CD4-positive, alpha-beta memory T cell (primary cell): ENCODE measurements at places on chromosomes 16 and 17.

DNA sequence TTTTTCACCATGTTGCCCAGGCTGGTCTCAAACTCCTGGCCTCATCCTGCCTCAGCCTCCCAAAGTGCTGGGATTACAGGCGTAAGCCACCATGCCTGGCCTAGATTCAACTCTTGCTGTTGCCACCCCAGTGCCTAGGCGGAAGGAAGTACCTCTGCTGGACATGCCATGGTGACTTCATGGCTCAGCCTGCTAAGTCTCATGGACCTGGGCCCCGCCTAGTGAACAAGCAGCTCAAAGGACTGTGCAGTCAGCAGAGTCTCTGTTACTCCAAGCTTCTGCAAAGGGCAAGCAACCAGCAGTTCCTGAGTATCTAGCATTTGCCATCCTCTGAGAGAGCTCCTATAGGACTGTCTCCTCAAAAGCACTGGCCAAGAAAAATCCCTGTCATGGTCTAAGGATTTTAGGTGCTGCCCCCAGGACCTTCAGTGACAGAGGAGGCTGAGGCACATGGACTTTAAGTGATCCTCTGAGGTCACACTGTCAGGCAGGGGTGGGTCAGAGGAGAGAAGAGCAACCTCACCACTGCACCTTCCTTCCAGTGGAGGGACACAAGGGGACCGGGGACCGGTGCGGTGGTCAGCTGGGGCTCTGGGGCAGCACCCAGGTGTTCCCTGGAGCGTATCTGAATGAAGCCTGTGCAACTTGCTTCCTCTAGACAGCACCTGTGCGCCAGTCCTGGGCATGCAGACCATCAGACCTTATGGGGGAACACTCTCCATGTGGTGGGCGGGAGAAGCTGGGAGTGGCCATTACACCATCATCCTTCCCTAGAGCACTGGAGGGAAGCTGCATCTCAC, 71.3 kb downstream of the IL21R start:
- DNase-seq: no peak
- no peaks in the 10 kb centered on the region for H3K4me1 ChIP-seq
- peaks cover 64% of the 10 kb centered on the region for H3K36me3 ChIP-seq
- no peak overlapping the region for H3K4me3 ChIP-seq
- H3K27ac ChIP-seq: no peak overlapping the region

GRCh38 chr16:31507929-31508705, at the start of gene RUSF1:
TSS of gene RUSF1 (minus strand) at chr16:31508391. CDS start at chr16:31508373, 18 bp downstream.
- no peaks in the 10 kb centered on the region for H3K27me3 ChIP-seq
- peak within 1 kb of the TSS; percentile 92 for H3K4me3 ChIP-seq
- H3K4me1 ChIP-seq: peaks cover 36% of the 10 kb centered on the region
- peak within 1 kb of the TSS; percentile 83 for H3K27ac ChIP-seq
- peak; percentile 82 for DNase-seq

- no peak for DNase-seq
- H3K36me3 ChIP-seq: no peaks in the 10 kb centered on the region
- no peaks in the 10 kb centered on the region for H3K27me3 ChIP-seq
- no peak overlapping the region for H3K27ac ChIP-seq
- H3K4me3 ChIP-seq: no peak overlapping the region
Measured at GRCh38 chr16:49161191-49161590, 120.4 kb downstream of the CBLN1 start.

DNA sequence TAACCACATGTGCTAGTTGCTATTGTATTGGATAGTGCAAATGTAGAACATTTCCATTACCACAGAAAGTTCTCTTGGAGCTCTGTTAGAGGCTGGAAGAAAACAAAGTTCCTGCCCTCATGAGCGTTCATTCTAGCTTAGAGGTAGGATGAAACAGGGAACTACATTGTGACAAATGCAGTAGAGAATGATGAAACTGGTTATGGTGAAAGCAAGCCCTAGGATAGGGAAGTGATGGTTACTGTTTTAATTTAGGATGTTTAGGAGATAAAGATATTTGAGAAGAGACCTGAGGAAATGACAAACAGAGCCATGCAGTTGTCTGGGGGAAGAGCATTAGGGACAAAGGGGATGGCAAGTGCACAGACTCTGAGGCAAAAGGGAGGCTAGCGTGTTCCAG, 50.7 kb downstream of the AATF start:
- H3K27ac ChIP-seq: no peak overlapping the region
- no peak for DNase-seq
- H3K4me1 ChIP-seq: no peaks in the 10 kb centered on the region

DNA sequence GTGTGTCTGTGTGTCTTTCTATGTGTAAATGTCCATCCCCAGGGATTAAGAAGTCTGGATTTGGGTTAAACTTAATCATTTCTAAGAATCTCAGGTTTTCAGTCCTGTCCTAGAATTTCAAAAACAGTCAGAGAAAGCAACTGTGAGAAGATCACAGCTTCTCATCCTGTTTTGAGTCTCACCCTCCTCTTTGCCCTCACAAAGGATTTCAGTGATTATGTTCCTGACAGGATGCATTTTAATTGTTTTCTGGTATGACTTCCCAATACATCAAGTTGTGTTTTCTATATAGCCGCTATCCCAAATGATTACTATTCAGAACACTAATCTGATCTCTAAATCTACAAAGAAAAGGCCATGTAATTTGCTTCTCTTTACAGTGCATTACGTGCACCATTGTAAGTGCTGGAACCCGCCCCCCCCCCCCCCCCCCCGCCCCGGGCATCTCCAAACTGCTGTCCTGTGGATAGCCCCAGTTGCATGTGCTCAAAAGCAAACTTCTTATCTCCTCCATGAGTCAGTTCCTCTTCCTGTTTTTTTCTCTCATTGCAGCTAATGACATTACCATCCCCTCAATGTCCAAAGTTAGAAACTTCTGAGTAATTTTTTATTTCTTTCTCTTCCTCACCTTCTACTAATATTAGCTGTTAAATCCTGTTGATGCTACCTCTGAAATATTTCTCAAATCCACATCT, 73.9 kb downstream of the CDH13 start:
- H3K27ac ChIP-seq: no peak overlapping the region
- H3K4me1 ChIP-seq: no peaks in the 10 kb centered on the region
- H3K4me3 ChIP-seq: no peak overlapping the region
- H3K27me3 ChIP-seq: no peaks in the 10 kb centered on the region
- H3K36me3 ChIP-seq: no peaks in the 10 kb centered on the region
- DNase-seq: no peak

DNA sequence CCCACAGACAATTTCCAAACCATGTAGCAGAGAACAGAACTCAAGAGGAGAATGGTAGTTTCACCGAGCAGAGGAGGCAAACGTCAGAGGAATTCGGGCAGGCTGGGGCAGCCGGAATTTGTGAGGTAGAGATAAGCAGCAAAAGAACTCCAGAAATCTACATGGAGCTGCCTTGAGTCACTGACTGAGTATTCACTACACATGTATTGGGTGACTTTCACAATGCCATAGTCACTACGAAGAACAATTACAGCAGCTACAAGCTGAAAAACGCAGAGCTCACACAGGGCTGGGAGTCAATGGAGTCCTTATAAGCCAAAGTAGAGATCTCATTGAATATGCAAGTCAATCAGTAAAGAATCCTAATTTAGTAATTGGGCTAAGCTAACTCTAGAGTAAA, 13.4 kb downstream of the CMC2 start:
- H3K27me3 ChIP-seq: no peaks in the 10 kb centered on the region
- no peak overlapping the region for H3K27ac ChIP-seq
- peaks cover 9% of the 10 kb centered on the region for H3K36me3 ChIP-seq
- peaks cover 26% of the 10 kb centered on the region for H3K4me1 ChIP-seq
- DNase-seq: no peak

DNA sequence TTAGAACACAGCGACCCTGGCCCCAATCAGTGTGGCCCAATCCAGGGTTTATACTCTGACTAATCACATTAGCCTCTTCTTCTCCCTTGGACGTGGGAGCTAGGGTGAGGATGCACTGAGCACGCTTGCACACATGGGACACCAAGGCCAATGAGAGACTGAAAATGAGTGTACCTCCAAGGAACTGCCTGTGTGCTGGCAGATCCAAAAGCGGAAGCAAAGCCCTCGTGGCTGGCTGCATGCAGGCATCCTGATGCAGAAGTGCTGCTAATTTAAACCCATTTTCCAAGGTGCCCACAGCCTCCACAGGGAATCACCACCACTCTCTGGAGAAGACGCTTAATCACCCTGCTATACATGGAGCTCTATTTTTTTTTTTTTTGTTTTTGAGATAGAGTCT, 375.3 kb upstream of the XYLT1 start:
- no peak overlapping the region for H3K4me3 ChIP-seq
- no peak overlapping the region for H3K27ac ChIP-seq
- H3K4me1 ChIP-seq: no peaks in the 10 kb centered on the region
- DNase-seq: no peak
- H3K36me3 ChIP-seq: no peaks in the 10 kb centered on the region

DNA sequence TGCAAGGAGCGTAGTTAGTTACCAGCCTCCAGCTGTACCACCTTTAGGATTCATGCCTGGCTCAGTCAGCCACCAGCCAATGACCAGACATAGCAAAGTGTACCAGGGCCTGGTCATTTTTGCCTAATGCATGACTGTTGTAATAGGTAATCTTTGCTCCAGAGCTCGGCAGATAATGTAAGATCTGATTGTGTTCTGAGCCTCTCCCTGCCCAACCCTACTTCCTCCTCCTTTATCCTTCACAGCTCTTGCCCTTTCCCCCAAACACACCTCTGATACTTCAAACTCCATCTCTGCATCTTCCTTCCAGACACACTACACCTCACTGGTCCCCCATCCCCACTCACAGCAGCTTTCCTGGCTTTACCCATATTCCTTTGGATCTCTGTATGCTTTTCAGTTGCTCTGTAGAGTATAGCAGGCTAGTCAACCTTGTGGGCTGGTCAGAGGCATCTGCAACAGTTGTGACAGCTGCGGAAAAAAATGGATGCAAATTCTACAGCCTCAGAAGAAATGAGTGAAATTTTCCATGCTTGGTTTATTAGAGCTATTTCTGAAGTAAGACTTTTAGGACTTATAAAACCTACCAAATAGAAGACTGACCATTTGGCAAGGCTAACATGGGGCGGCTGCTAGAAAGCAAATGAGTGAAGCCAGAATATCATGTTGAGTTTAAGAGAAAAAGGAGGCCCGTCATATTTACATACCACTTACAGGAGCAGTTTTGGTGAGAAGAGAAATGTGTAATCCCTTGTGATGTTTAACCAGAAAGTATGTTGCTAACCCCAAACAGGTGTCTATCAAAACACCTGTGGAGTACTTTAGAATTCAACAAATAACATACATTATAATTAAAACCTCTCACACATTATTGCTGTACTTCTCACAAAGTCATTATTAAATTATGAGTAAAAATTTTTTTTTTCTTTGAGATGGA, 19.9 kb upstream of the C16orf87 start:
- no peaks in the 10 kb centered on the region for H3K4me1 ChIP-seq
- no peak overlapping the region for H3K27ac ChIP-seq
- no peaks in the 10 kb centered on the region for H3K36me3 ChIP-seq
- H3K27me3 ChIP-seq: no peaks in the 10 kb centered on the region
- H3K4me3 ChIP-seq: no peak overlapping the region

GRCh38 chr16:20763461-20764232, at the start of gene ACSM3:
TSS of gene ACSM3 (plus strand) at chr16:20764014. CDS start at chr16:20770035, 6,021 bp downstream.
- peak; percentile 80 for DNase-seq
- no peaks in the 10 kb centered on the region for H3K36me3 ChIP-seq
- H3K4me3 ChIP-seq: peak within 1 kb of the TSS; percentile 49

GRCh38 chr16:80752541-80752940, 51.9 kb downstream of the CDYL2 start:
- peaks cover 3% of the 10 kb centered on the region for H3K4me1 ChIP-seq
- H3K4me3 ChIP-seq: no peak overlapping the region
- no peaks in the 10 kb centered on the region for H3K27me3 ChIP-seq
- no peak for DNase-seq
